ENCODE measurements at places on chromosomes 12 and 14.

DNA sequence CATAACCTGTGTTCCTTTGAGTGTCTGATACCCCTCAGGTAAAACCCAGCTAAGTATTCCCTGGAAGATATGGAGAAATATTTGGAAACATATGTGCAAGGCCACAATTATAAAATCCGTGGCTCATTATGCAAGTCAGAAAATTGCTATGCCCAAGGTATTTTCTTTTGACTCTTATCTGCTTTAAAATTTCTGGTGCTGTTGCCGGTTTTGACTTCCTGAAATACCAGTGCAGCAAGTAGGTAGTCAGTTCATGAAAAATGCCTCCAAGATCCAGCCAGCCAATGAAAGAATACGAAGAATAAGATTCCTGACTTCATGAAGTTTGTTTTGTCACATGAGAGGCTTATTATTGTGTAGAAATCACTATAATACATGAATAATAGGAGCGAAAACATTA lies 20.2 kb upstream of the FUT8 start:
- no peak for DNase-seq

- DNase-seq = no peak
Measured at GRCh38 chr12:110690127-110690430, 1.2 kb upstream of the HVCN1 start.

GRCh38 chr14:104656014-104656714 lies 33.3 kb upstream of the INF2 start:
- DNase-seq = no peak

DNA sequence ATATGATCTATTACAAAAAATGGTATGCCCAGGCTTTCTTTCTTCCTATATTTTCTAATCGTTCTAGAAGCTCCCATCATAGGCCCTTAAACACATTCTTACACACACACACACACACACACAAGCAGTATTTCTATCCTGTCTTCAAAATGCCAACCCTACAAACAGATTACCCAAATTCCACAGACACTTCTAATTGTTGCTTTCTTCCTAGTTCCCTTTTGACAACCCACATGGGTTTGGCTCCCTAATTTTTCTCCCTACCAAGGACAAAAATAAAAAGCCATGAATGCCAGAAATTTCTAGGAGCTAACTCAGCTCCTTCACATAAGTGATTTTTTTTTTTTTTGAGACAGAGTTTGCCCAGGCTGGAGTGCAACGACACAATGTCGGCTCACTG lies 60.3 kb upstream of the NTF3 start:
- no peak for DNase-seq

- no peak for DNase-seq
Measured at GRCh38 chr12:40405419-40405818, 180.6 kb downstream of the LRRK2 start.
